ENCODE measurements at places on chromosomes 7 and 10.

GRCh38 chr7:29987083-29987482 lies 2.5 kb downstream of the SCRN1 start:
- no peak for DNase-seq

DNA sequence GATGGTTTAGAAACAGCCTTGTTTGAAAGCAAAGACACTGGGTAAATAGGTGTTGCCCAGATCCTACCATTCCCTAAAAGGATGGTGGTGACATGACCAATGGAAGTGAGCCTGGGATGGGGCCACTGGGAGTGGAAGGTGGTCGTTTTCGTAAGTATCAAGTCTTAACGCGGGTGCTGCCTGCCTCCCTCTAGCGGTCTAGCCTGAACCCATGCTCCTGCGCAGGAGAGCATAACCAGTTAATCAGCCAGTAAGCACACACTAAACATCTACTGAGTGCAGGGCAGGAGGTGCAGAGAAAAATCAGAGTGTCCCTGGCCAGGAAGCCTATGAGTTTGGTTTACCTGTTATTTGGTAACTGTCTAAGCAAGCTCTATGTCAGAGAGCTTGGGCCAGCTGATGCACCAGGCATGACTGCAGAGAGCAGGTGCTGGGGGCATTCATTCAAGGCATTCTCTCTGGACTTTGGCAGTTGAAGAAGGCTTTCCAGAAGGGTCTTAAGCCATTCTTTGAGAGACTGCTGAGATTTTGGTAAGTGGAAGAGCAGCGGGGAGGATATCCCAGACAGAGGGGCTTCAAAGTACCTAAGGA lies 930 bp downstream of the GARIN1A start:
- no peak for DNase-seq

- DNase-seq = no peak
Observed at GRCh38 chr7:54091322-54091721, 450.9 kb upstream of the VSTM2A start.

DNA sequence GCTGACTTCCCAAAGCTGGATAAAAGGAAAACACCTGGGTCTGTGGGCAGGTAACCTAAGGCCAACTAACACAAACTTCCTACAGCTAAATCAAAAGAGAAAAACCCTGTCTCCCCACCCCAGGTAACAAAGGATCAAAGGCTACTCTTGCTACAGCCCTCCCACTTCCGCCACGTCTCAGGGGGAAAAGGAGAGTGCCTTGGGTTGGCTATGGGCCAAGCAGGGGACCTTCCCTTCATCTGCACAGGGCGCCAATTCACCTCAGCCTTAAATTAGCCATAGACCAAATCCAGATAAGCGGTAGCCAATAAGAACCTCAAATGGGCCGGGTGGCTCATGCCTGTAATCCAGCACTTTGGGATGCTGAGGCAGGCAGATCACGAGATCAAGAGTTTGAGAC lies 69.1 kb upstream of the LANCL2 start:
- DNase-seq = no peak

DNA sequence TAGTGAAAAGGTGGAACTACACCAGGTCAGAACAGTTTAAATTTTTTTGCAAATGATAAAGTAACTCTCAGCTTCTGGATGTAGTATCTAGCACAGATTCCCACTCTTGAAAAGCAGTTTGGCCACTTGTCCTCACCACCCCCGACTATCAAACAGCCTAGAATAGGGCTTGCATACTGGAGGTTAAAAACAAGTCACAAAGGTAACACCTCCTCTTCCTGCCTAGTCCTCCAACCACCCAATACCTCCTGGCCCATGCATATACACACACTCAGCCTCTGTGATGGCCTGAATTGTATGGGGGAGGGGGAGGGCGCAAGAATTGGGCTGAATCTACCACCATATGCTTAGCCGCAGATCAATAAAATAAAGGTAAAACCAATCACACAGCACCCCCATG lies 5.7 kb downstream of the SKAP2 start:
- no peak for DNase-seq

DNA sequence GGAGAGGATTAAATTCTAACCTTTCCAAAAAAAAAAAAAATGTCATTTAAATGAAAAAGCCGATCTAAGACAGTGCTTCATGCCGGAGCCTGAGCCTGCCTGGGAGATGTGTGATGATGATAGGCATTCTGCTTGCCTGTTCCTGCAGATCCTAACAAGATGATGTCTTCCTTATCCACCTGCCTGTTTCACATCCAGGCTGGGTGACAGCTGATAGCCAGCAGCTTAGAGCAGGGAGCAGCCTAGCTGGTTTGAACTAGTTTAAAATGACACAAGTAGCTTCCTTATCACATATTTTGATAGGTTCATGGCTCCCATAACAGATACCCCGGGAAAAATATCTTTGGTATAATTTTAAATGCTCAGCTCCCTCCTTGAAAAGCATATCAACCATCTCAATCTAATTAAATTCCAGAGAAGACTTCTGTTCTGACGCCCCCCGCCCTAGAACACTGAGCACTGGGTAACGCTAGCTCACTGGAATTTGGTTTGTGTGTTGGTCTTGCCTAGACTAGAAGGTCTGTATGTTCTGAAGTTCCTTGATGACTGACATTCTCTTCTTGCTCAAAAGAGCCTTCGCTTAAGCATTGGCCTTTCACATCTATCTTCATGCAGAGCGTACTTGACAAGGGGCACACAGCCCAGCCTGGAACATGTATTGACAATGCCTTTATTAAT lies 96.9 kb upstream of the FGFR2 start:
- DNase-seq = no peak

DNA sequence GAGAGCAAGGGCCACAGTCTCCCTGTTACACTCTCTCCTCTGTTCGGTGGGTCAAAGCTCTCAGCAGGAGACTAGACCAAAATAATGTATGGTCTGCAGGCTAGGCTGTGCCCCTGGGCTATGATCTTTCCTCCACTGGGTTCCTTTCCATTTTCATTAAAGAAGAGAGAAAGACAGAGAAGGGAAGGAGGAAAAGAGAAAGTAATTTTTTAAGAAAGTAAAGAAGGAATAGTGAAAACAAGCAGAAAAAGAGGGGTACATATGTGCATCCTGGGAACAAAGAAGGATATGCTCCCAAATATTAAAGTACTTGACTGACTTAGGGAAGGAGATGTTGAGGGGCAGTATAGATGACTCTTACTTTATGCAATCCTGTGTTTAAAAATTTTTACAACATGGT lies 33.6 kb upstream of the PIK3AP1 start:
- no peak for DNase-seq

DNA sequence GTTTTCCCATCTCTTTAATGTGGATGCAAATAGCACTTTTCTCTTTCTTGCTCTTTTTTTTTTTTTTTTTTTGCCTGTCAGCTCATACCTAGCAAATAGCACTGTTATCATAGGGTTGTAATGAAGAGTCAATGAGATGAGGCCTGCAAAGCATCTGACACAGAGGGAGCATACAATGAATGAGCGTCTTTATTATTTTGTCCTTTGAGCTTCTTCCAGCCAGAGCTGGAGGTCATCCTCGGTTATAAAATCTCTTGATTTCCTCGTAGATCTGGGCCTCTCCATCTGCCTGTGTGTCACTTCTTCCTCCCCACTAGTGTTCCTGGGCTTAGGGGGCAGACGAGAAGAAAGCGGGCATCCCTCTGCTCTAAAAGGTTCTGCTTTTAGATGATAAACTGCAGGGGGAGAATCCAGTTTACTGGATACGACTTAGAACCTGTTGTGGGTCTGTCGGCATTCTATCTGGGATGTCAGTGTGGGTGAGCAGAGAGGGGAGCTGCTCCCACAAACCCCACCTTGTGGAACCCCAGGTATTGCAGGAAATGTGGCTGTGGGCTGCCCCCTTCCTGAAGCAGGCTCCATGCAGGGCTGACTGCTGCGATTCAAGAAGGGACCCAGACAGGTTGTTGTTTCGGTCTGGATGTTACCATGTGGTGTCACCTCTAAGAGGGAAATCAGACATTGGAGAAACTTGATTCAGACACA lies 135.8 kb upstream of the GPR26 start:
- DNase-seq = peak; percentile 71

DNA sequence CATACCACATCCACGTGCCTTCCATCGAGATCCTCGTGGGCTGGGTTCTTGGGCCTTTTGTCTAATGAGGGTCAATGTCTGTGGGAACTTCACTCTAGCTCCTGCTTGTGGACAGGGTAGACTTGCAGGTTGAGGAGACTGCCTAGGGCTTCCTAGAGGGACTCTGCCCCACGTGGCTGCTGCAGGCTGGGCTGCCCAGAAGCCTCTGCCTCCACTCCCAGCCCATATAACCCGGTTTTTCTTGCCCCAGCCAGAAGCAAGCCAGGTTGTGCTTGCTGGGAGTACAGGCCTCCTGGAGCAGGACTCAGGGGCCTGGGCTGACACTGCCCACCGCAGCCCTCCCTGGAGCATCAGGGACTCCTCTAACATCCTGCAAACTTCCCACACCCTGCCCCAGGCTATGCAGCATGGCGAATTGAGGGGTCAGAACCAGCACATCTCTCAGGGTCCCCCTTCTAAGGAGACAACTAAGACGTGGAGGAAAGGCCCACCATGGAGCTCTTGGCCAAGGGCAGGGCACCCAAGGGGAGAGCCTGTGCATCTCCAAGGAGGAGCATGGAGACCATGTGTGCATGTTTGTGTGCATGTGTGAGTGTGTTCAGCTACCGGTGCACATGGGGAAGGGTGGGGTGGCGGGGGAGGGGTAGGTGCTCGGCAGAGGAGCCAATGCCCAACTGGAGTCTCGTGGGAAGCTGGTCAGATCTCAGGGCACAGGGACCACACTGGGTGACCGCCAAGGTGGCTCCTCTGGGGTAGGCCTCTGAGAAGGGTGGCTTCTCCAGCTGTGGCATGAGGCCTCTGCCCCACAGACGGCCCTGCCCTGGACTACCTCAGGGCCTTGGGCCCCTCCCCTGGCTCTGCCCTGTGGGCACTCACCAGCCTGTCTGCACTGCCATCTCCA lies 62.6 kb downstream of the RASGEF1A start:
- DNase-seq = no peak

DNA sequence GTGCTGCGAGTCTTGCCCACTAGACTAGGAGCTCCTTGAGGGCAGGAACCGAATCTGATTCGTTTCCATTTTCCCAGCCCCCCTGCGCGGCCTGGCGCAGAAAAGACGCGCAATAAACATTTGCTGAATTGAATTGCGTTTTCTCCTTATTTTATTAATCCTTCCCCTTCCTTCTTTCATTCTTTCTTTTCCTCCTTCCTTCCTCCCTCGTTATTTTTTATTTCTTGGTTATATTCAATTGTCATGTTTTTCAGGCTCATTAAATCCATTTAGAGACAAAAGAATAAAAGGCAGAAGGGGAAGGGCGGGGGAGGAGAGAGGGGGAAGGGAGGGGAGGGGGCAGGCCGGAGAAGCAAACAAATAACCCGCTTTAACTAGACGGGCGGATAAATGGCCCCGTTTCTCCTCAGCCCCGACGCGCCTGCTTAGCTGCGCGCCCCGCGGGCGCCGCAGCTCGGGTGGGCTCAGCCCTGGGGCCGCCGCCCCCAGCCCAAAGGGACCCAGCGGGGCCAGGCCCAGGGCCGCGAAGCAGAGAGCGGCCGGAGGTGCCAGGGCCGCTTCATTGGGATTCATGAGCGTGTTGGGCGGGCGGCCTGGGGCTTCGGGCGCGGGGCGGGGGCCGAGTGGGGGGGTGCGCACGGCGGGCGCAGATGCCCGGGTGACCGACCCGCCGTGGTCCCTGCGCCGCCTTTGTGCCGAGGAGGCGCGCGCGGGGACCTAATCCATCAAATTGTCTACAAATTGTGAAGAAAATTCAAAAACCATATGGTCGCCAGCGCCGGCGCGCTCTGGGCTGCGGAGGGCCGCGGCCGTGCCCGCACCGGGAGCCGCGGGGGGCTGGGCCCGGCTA lies 5.0 kb downstream of the LBX1 start:
- DNase-seq = no peak

GRCh38 chr10:79034271-79034876 lies 34.4 kb upstream of the ZMIZ1 start:
- no peak for DNase-seq

DNA sequence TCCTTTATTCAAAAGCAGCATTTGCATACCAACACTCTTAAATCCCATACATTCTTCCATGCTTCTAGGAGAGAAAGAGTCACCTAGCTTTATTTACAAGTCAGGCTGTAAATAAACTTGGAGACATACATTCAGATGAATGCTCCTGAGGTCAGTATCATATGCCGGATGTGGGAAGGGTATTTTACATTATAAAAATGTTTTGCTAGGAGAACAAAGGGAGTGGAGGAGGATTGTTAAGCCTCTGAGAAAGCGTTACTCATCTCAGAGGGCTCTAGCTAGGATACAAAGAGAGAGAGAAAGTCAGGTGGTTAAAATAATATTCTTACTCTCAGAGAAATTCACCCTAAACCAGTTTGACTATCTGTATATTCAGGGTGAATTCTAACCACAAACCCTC lies 300.9 kb upstream of the NPSR1 start:
- DNase-seq = no peak

GRCh38 chr10:10819206-10819856 lies 198.3 kb upstream of the CELF2 start:
- DNase-seq = no peak

- DNase-seq = no peak
Observed at GRCh38 chr10:14433147-14433546, 102.4 kb upstream of the FRMD4A start.

DNA sequence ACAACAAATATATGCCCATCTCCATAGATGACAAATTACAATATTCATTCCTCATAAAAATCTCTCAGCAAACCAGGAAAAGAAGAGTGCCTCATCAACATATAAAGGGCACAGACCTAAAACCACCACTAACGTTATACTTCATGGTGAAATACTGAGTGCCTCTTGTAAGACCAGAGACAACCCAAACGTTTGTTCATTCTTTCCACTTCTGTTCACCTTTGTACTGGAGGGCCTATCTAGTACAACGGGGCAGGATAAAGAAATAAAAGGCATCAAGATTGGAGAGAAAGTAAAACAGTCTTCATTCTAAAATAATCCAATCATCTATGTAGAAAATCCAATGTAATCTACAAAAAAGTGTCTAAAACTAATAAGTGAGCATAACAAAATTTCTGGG lies 79.1 kb downstream of the LARP4B start:
- no peak for DNase-seq

DNA sequence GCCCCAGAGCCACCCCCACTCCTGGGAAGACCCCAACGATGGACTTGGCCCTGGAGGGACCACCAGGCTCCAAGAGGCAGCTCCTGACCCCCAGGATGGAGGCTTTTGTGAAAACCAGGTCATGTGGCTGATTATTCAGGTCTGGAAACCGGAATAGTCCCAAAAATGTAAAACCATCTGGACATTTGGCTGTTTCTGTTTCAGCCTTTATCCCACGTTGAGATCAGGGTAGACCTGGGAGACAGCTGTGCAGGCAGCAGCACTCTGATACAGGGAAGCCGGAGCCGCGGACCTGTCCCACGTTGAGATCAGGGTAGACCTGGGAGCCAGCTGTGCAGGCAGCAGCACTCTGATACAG lies 7.1 kb upstream of the ADGRA1 start:
- DNase-seq = no peak

DNA sequence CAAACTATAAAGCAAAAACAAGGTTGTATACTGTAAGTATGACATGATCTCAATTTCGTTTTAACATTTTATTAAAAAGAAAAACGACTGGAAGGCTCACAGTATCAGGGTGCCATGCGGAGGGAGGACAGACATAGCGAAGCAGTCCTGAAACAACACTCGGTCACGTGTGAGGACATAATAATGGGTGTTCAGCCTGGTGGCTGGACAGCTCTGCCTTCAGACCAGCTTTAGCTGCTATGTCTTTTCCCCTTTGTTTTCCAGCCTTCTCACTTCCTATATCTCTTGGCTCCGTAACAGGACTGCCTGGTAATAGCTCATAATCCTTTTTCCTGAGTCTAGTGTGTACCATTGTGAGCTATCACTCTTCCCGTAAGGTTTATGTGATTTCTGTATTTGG lies 18.4 kb upstream of the KLF14 start:
- no peak for DNase-seq

GRCh38 chr10:50851884-50852671 lies 33.3 kb downstream of the A1CF start:
- DNase-seq = no peak

Data from pons (tissue), 1 donor.